NCI-H69 (cell line): ENCODE measurements at places on chromosomes 12 and 14.
A peak's percentile ranks its signal among the peaks of the same experiment; 100 is the strongest.

GRCh38 chr14:75454963-75455546, 27.2 kb downstream of the JDP2 start:
- DNase-seq, result peak; percentile 29

DNA sequence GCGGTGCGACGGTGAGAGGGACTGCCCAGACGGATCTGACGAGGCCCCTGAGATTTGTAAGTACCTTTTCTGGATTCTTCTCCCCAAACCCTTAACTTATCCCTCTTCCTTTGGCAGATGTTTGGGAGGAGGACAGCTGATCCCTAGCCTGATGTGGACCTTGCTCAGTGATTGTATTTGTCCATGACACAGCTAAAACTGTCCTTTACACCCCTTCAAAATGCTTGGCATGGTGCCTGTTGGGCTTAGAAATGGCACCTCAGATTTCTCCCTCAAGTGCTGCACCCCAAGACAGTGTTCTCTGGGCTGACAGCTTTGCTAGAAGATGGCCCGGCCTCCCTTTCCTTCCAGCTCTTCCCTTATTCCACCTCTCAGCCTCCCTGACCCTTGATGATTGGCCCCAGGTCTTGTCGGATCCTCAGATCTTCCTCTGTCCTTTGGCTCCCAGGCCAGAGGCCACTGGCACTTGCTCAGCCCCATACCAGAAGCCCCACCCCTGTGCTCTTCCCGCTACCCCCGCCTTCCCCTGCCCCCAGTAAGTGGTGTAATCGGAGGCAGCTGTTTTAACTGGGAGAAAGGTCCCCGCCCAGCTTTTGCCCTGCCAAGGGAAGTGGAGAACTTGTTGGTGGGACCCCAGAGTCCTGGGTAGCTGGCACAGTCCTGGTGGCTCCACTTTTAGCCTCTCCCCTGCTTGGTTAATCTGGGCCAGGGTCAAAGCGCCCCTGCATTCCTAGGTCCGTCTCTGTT, 8.7 kb downstream of the LRP1-AS start:
- peak; percentile 14 for DNase-seq

GRCh38 chr12:76641073-76641472, 81.5 kb upstream of the OSBPL8 start:
- no peak for DNase-seq

GRCh38 chr14:45526715-45527549, 273.9 kb upstream of the MIS18BP1 start:
- peak; percentile 68 for DNase-seq

- peak; percentile 7 for DNase-seq
These were observed 75.3 kb upstream of the ZDHHC17 start for GRCh38 chr12:76688631-76689030.

DNA sequence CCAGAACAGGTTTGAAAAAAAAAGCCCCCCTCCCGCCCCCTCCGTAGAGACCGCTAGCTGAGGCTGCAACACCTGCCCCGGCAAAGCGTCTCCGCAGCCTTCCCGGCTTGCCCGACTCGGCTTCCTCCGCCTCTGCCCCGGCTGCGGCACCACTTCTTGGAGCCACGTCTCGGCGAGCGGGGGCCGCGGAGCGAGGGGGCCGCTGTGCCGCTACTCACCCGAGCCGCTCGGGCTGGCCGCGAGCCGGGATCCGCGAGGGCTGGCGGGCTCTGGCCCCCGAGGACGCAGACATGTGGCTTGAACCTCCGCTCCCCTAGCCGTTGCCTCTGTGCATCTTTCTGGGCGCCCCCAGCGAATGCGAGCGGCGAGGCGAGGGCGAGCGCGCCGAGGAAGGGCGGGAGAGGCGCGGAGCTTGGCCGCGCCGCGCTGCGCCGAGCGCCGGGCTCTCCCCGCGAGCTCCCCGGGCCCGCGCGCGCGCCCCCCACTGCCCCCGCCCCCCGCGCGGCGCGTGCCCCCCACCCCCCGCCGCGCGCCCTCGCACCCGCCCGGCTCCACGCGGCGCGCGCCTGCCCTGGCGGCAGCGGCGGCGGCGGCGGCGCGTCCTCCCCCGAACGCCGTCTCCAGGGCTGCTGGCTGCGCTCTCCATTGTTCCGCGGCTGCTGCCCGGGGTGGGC, 249.5 kb downstream of the APAF1 start:
- DNase-seq, result peak; percentile 80

GRCh38 chr14:65415613-65416012, 3.1 kb downstream of the FUT8 start:
- DNase-seq, result peak; percentile 26

- no peak for DNase-seq
These were observed 43.5 kb downstream of the BCAT1 start for GRCh38 chr12:24905431-24905830.

GRCh38 chr14:79896009-79896408, 315.3 kb downstream of the DIO2 start:
- DNase-seq, result peak; percentile 46

DNA sequence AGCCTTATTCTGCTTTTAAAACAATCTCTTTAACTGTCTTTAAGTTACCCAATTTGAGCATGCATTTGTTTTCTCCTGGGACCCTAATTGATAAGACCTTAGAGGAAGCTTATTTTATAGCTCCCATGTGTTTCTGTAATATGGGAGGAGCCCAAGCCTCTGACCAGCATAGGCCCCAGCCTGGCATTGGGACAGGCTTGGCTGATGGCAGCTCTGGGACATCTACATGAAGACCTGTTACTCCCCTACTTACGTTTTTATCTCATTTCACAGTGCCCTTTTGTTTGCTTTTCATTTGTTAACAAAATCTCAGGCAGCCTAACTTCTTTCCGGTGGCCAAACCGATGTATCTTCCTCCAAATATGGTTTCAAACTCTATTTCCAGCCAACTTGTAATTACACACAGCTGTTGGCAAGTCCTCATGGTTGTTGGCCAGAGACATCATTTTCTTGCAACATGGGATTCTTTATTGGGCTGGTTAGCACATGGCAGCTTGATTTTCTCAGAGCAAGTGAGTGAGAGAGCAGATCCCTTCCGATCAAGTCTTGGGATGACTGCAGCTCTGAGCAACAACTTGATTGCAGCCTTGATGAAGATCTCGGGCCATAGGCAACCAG, 1117.5 kb downstream of the AACS start:
- DNase-seq, result no peak

GRCh38 chr14:75201087-75201486, 24.7 kb upstream of the TMED10 start:
- DNase-seq, result no peak

GRCh38 chr14:32121536-32121935, 44.4 kb downstream of the ARHGAP5 start:
- no peak for DNase-seq

DNA sequence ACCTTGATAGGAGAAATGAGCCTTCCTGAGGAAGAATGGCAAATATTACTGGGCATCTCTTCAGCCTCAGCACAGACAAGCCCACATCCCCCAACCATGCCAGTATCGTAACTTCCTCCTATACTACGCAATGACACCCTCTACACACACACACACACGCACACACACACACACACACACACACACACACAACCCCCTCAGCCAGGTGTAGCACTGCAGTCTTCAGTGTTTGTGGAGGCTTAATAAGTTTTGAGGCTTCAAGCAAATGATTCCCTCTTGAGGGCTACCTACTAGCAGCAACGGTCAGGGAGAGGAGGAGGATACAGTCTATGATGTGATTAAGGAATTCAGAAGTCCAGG, 1.6 kb downstream of the DGKA start:
- DNase-seq, result peak; percentile 34

DNA sequence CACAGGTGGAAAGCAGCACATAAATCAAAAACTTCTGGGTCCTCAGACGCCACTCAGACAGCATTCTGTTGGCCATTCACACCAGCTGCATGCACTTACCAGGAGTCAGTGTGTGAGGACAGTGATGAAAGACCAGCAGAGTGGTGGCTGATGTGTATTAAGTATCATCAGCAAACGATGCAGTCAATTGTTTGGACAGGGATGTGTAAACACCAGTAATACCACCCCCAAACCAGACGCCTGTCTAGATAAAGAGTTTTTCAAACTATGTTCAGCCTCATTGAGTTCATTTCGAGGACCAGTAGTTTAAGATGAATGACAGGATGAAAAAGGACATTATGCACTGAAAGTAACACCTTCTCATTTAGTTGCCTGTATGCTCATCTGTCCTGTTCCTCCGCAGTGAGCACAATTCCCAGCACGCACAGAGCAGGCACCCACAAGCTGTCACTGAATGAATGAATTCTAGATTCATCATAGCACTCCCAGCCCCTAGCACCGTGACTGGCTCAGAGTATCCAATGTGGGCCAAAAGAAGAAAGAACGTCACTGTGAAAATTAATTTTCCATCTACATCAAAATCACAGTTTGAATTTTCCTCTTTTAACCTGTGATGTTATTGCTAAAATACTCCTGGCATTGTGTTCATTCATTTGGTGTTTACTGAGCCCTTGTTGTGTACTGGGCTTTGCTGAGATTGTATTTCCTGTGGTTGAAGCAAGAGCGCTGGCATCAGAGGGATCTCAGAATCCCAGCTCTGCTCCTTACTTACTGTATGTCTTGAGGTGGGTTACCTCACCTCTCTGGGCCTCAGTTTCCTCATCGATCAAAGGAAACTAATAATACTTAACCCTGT, 124.8 kb upstream of the NOS1 start:
- DNase-seq, result peak; percentile 98

- DNase-seq, result peak; percentile 20
These were observed 150.3 kb downstream of the LRRK2 start for GRCh38 chr12:40375076-40375475.

GRCh38 chr14:93688239-93688666, 100.0 kb downstream of the PRIMA1 start:
- DNase-seq, result peak; percentile 80

- peak; percentile 83 for DNase-seq
These were observed 43.0 kb downstream of the EVL start for GRCh38 chr14:100108042-100108825.

DNA sequence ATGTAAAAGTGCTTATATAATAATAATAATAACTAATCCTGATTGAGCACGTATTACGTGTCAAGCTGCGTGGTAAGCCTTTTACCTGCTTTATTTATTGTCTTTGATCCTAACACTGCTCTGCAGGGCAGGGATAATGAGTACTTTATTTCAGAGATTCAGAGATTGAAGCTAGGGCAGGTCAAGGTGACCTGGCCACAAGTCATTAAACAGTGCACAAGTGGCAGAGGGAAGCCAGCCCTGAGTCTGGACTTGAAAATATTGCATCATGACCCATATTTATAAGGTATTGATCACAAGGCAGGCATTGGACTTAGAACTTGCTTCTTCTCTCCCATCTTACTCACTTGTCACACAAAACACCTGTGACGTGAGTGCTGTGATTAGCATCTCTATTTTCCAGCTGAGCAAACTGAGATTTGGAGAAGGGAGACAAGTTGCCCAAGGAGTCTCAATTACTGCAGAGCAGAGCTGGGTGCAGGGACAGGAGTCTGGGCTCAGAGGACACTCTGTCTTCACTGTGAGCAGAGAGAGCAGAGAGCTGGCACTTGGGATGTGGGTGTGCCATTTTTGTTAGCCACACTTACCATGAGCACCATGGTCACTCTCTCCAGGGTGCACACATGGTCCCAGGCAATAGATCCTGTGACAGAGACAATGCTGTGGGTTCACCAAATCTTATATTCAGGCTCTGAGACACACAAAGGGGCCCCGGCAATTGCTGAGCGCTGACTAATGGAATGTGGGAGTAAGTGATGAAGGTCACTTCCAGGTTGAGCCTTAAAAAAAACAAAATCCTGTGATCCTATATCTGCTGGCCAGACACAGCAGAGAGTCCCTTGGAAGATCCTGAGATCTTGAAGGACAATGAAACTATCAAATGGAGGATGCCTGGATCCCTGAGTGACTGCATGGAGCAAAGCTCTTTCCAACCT, 113.2 kb upstream of the MED13L start:
- no peak for DNase-seq

GRCh38 chr12:121676190-121676589, 6.7 kb upstream of the MORN3 start:
- peak; percentile 92 for DNase-seq

- DNase-seq, result no peak
These were observed 5.7 kb downstream of the CACNA2D4 start for GRCh38 chr12:1912580-1913376.

DNA sequence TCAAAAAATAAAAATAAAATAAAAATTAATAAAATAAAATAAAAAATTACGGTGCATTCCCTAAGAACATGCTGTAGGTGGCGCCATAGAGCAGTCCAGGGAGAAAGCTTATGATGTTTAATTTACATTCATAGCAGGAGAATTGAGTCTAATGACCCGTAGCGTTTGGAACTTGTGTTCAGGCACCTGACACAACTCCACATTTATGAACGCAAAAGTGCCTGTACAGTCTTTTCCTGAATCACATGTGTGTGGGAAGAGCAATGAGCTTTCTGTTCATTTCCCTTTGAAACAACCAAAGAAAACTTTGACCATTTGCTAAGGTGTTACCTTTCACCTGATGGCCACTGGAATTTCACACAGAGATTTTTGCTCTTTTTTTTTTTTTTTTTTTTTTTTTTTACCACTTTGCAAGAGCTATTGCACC, 60.6 kb upstream of the KCNA1 start:
- DNase-seq, result peak; percentile 80

GRCh38 chr14:40347675-40348074, 915.4 kb upstream of the FBXO33 start:
- DNase-seq, result no peak

DNA sequence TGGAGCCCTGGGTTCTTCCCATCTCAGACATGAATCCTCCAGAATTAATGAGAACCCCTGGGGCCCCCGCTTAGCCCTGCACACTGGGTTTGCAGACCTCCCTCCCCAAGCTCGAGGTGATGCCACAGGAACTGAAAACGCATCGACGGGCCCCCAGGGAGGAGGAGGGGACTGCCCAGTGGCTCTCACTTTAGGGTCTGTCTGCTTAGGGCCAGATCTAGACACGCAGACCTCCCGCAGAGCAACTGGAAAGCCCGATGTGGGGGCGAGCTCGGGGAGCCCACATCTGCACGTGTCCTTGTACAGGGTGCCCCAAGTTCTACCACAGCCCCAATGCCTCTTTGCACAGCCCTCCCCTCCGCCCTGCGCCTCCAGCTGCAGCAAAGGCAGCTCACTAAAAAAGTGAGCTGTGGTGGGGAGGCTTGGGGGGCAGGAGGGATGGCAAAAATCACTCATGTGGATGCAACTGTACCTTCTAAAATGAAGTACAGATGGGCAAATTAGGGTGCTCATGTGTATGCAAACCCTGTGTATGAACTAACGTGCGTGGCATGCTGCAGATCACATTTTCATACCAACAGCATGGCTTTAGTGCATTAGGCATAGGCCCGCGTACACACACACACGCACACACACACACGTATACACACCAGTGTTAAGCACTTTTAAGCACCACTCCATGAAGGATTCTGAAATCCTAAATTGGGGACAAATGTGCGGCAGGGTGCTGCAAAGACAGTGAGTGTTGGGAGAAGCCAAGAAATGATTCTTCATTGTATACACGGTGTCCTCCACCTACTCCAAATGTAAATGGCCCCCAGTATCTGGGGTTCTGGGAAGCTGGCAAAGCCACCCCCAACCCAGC, 99.9 kb upstream of the MAP1LC3B2 start:
- no peak for DNase-seq
